Stimulated activated CD8-positive, alpha-beta memory T cell treated with anti-CD3 and anti-CD28 coated beads, Interleukin-7, amount 100 ng/mL, for 48 hours (primary cell): ENCODE measurements at places on chromosomes 1 and 21.

DNA sequence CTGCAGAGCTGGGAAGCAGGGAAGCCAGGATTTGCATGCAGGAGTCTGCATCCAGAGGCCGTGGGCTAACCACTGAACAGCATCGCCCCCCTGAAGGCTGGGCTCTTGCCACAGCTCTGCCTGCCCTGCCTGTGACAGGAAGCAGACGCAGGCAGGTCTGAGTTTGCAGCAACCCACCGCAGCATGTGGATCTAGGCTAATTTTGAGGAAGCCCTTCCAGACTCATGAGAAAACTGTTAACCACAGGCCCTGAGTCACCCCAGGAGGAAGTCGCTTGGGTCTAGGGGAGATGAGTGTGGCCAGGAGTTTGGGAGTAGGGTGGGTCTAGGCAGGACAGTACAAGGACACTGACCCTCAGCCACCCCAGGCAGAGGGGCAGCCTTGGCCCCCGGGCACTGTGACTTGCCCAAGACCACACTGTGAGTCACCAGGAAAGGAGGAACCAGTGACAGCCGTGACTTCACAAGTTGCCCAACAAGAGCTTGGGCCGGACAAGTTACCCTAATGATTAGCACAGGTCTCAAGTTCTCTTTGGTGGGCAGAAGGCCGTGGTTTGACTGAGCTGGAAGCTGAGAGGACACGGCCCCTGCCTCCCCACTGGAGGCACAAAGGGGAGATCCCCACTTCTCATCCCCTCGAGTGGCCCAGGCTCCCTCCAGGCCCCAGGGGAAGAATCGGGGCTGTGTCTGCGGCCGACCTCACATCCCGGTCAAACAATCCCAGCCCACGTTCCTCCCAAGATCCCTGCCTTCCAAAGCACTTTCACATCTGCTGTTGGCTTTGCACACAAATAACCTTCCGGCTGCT is 826 bp downstream of the LAPTM5 start:
- DNase-seq, result no peak

DNA sequence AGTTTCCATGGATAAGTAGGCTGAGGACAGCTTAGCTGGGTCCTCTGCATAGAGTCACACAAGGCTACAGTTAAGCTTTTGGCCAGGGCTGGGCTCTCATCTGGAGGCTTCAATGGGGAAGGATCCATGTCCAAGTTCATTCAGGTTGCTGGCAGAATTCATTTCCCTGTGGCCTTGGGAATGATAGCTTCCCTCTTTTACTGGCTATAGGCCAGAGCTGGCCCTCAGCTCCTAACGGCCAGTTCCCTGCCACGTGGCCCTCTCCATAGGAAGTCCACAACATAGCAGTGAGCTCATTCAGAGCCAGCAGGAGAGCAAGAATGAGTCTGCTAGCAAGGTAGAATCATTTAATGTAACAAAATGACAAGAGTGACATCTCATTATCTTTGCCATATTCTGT is 15.1 kb upstream of the PODN start:
- DNase-seq, result no peak

- no peak for DNase-seq
Observed at GRCh38 chr1:26025517-26025916, 3.9 kb downstream of the EXTL1 start.

DNA sequence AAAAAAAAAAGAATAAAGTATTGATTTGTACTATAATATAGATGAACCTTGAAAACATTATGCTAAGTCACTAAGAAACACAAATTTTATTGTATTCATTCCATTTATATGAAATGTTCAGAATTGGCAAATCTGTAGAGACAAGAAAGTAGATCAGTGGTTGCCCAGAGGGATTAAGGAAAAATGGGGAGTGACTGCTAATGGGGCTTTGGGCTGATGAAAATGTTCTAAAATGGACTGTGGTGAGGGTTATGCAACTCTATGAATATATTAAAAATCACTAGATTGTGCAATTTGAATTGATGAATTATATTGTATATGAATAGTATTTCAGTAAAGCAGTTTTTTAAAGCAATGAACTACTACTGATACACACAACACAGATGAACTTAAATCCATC is 10.0 kb downstream of the GDAP2 start:
- no peak for DNase-seq
